Vagina (tissue), 2 donors: ENCODE measurements at places on chromosomes 4 and X. TPM values are rescaled to one million over a fixed set of nuclear protein-coding genes. Genes with fewer than 3 reads are reported as not detected.

AFM gene
- total RNA-seq = not detected

TRIML2 gene
- total RNA-seq = not detected

TLL1 gene
- 7.9 TPM for total RNA-seq

DCAF8L2 gene
- not detected for total RNA-seq

TAF7L gene
- total RNA-seq = 2.5 TPM

RGS12 gene
- total RNA-seq = 64.8 TPM

DNA sequence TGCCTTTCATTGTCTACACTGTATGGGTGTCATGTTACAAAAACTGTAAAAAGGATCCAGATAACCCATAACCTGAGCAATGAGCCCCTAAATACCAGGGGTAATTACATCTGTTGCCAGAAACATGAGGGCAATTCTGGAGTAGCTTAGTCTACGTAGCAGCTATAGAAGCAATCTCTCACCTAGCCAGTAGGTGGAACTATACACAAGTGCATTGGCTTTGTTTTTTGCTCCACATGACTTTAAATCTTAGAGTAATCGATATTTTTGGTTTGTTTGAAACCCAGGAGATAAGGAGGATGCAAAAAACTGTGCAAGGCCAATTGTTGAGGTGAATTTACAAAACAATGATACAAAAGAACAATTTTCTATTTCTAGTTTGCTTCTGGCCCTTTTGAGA, 57.5 kb downstream of the GPR82 start:
- no peak for DNase-seq

DNA sequence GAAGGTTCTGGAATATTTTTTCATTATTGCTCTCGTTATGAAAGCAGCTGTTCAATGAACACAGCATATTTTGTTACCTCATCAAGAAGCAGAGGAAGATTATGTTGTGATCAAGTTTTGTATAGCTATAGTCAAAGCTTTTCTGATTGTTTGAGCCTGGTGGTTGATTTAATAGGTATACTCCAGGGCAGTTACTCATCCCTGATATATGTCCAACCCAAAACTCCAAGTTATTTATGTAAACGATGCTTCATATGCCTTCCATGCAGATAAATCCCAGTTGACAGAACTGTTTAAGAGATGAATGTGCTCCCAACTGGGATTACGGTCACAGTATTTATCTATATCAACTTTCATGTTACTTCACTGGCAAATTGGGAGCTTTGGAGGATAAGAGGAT, 19.1 kb downstream of the NAA11 start:
- DNase-seq = no peak

GRCh38 chr4:121822796-121823504, 733 bp downstream of the CCNA2 start:
- DNase-seq = no peak

- no peak for DNase-seq
These were observed 16.0 kb downstream of the CNGA2 start for GRCh38 chrX:151750511-151750910.

DNA sequence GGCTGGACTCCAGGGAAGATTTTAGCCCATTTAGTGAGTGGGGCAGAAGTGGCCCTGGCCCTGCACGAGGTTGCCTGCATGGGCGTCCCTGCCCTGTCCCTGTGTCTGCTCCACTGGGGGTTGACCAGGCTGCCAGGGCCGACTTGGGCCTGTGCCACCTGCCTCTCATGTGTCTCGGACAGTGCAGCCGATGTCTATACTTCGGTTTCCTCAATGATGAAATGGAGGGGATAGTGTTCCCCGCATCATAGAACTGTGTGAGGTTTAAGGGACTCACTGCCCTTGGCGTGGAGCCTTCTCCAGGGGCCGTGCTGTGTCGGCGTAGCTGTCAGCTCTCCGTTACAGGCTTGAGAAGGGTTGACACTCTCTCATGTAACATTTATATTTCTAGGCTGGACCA, 27.0 kb upstream of the MSANTD1 start:
- DNase-seq = no peak

GRCh38 chr4:174595141-174595929, 73.0 kb upstream of the HPGD start:
- DNase-seq = no peak

- DNase-seq = no peak
These were observed 214.6 kb upstream of the MAB21L2 start for GRCh38 chr4:150367326-150367725.

DNA sequence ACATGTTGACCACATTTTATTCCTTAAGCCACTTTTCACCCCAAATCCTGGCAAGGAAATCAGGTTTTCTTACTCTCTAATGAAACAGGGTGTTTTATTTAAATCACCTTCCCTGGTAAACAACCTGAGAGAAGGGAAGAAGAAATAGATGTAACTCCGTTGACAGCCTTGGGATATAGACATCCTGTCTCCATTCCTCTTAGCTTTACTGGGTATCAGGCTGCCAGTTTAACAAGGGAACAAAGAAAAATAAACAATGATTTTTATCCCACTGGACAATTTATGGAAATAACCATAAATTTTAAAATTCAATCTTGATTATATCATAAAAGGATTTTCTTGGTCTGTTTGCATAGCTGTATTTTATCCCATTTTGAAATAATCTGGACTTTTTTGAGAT, 49.2 kb downstream of the EDNRA start:
- DNase-seq = no peak

GRCh38 chr4:11625211-11625610, 196.5 kb upstream of the HS3ST1 start:
- no peak for DNase-seq

- DNase-seq = no peak
These were observed 92.7 kb upstream of the PGRMC2 start for GRCh38 chr4:128380306-128380705.
